ENCODE measurements at places on chromosomes 13 and 19. TPM values are rescaled to one million over a fixed set of nuclear protein-coding genes. Genes with fewer than 3 reads are reported as not detected.
A peak's percentile ranks its signal among the peaks of the same experiment; 100 is the strongest.

DNA sequence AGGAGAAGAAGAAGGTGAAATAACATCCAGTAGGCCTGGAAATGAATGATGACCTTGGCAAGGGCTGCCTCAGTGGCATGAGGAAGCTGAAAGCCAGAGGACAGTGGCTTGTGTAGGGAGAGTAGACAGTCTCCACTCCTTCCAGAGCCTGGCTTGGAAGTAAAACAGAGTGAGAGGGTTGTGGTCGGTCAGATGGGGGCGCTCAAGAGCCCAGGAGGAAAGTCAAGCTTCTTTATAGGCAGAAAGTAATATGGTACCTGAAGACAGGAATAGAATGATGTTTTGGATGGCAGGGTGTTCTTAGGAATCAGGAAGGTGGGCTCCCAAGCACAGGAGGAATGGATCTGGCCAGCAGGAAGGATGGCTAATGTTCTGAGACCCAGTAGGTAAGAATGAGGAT lies 75.1 kb upstream of the TSC22D1 start:
- DNase-seq, result no peak

ANKRD10 gene
- total RNA-seq, result 116 TPM

- peak; percentile 76 for DNase-seq
These were observed 4.5 kb downstream of the RELB start for GRCh38 chr19:45005787-45006186.

- DNase-seq, result no peak
These were observed 66.4 kb downstream of the ZAR1L start for GRCh38 chr13:32248801-32249200.

KLK4 gene
- 6.4 TPM for total RNA-seq

HSD11B1L gene
- 3.8 TPM for total RNA-seq

GRCh38 chr13:93244918-93245280 lies 18.3 kb downstream of the GPC6 start:
- DNase-seq, result no peak

DNA sequence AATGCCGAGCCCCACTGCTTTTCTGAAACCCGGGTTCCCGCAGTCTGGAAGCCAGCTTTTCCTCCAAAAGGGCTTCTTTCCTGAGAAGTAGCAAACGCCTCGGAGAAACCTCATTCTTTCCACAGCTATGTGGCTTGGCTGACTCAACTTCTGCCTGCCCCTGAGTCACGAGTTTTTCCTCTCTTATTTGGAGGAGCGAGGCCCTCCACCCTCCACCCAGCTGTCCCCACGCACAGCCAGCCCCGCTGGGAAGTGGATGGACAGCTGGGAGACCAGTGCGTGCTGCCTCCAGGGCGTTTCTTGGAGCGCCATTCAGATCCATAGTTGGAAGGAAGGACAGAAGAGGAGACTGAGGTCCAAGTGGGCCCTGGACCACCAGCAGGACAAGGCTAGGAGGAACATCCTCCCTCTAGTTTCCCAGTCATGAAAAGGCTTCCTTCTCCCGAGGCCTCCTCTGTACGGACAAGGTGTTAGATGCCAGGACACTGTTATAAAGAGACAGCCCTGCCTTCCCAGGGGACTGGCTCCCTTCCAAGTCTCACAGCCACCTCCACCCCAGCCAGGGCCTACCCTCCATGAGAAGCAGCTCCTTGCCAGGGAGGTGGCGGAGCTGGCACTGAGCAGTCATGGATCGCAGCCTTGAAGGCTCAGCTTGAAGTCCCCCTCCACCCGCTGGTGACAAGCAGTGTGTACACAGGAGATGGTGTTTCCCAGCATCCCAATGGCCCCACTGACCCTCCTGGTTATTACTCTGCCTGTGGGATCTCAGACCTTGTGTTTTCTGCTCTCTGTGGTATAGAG lies 2.5 kb upstream of the PLEKHF1 start:
- DNase-seq, result peak; percentile 58

Data from left colon (tissue), 2 donors.